A549 treated with GW870086 at 1 μM for 4 hours (cell line): ENCODE measurements at places on chromosomes 6 and 20. TPM values are rescaled to one million over a fixed set of nuclear protein-coding genes. Genes with fewer than 3 reads are reported as not detected.

The MTFR2 gene
- total RNA-seq, result 11.1 to 12.4 TPM (median 11.6 TPM) in 5 replicates

The SLC17A3 gene
- 0.86 to 1.4 TPM (median 1.3 TPM) in 5 replicates for total RNA-seq

The NOL7 gene
- total RNA-seq, result 67.0 to 84.3 TPM (median 72.5 TPM) in 5 replicates

The TMEM244 gene
- total RNA-seq, result not detected in 5 replicates

The PEDS1 gene
- total RNA-seq, result 37.2 to 50.6 TPM (median 46.3 TPM) in 5 replicates

The MAPK13 gene
- total RNA-seq, result 0.63 to 0.96 TPM (median 0.79 TPM) in 5 replicates

The DEFB116 gene
- total RNA-seq, result not detected in 5 replicates

The HUS1B gene
- 0.13 to 0.38 TPM (median 0.30 TPM) in 4 of 5 replicates, not detected in the other for total RNA-seq

The CRIP3 gene
- total RNA-seq, result 0.37 to 1.0 TPM (median 0.53 TPM) in 5 replicates

The BPIFA1 gene
- not detected in 5 replicates for total RNA-seq

The ENPP3 gene
- 0.05 TPM in 1 of 5 replicates, not detected in the others for total RNA-seq

The CST2 gene
- 0.19 to 0.43 TPM (median 0.27 TPM) in 4 of 5 replicates, not detected in the other for total RNA-seq

The EYS gene
- 0.02 to 0.23 TPM (median 0.11 TPM) in 4 of 5 replicates, not detected in the other for total RNA-seq

The FAM217A gene
- not detected in 5 replicates for total RNA-seq

The ETV7 gene
- total RNA-seq, result 0.15 to 0.29 TPM (median 0.18 TPM) in 3 of 5 replicates, not detected in the others

The SCRT2 gene
- not detected in 5 replicates for total RNA-seq

The BCAS1 gene
- total RNA-seq, result 0.37 to 0.50 TPM (median 0.39 TPM) in 5 replicates

The SLC17A2 gene
- total RNA-seq, result not detected in 5 replicates

The RBL1 gene
- 8.2 to 11.0 TPM (median 9.4 TPM) in 5 replicates for total RNA-seq

The NFATC2 gene
- total RNA-seq, result 7.0 to 9.5 TPM (median 8.5 TPM) in 5 replicates
